HuH-7.5 (cell line): ENCODE measurements at places on chromosomes 12 and 14.

DNA sequence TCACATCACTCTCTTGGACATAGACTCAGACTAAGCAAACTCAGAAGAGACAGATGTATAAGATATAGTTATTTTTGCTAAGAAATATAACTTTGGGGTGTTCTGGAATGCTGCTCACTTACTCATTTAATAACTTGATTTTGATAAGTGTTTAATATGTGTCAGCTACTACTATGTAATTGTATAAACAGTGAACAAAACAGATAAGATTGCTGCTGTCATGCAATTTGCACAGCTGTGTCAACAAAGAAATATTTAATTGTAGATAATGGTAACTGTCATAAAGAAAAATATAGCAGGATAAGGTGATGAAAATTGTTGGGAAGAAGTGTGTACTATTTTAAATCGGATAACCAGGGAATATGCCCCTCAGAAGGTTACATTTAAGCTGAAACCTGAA, 84.1 kb upstream of the ZDHHC17 start:
- DNase-seq: no peak

GRCh38 chr12:77001276-77001675, 64.1 kb downstream of the E2F7 start:
- DNase-seq: no peak

DNA sequence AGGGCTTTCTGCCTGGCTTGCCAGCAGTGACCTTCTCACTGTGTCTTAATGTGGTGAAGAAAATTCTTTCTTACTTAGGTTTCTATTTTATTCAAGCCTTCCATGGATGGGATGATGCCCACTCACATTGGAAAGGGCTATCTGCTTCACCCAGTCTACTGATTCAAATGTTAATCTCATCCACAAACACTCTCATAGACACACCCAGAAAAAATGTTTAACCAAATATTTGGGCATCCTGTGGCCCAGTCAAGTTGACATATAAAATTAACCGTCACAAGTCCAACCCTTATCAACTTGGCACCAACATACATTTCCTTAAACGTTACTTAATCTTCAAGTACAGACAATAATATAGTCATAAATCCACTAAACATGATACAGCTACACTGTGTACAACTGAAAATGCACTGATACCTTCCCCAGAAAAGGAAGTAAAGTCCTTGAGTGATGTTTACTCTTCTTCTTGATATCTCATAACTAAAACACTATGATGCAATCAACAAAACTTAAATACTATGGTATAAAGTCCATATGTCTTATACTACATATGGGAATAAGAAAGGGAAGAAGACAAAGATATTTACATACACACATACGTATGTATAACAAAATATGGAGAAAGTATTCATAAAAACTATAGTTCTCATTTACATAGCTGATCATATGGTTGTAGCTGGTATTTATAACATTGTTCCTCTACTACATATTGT, 394.7 kb upstream of the NOVA1 start:
- no peak for DNase-seq

GRCh38 chr14:74641601-74642391, 29.8 kb upstream of the LTBP2 start:
- DNase-seq: no peak

DNA sequence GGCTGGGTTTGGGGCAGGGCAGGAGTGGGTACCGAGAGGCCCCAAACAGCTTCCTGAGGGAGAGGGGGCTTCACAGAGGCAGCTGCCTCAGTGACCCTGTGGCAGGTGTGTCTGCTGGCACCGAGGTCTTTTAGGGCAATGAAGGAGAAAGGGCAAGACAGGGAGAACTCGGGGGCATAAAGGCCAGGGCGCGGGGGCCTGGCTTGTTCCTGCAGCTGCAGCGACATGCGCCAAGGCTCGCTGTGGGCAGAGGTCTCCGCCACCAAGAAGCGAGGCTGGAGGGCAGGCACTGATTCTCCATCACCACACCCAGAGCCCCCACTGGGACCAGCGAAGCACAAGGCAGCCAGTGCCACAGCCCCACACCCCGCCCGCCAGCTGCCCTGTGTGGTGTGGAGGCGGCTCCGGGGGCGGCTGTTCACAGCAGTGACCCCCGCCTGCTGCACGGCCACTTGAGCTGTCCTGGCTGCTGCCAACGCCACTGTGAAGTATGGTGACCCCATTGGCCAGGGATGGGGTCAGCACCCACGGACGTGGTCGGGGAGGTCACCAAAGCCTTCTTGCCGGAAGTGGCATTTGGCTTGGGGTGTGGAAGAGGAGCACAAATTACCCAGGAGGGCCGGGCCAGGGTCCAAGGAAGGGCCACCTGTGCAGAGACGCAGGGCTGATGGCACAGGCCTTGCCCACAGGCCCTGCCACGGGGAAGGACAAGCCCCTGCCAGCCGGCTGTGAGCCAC, 16.4 kb downstream of the BAG5 start:
- DNase-seq: no peak

DNA sequence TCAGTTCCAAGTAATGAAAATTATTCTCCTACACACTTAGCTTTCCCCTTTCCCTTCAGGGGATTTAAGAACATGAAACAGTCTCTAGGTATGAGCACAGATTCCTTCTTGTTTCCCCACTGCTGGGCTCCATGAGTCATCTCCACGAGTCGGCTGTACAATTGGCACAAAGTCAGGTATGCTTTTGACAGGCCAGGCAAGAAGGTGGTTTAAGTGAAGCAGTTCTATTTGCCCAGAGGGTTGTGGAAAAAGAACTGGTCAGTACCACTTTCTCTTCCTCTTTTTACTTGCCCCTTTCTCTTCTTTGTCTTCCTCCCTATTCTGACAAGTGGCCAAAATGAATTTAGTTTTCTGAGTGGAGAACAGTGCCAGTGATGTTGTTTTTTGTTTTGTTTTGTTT, 16.3 kb downstream of the DYNC1H1 start:
- DNase-seq: no peak

DNA sequence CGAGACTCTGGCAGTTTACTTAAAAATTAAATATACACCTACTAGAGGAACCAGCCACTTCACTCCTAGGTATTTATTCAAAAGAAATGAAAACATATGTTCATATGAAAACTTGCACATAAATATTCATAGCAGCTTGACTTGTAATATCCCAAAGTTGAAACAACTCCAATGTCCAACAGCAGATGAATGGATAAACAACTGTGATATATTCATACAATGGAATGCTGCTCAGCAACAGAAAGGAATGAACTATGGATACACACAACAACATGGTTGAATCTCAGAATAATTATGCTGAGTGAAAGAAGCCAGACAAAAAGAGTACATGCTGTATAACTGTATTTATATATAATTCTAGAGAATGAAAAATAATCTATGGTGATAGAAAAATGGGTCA, 53.4 kb upstream of the DACT1 start:
- no peak for DNase-seq

DNA sequence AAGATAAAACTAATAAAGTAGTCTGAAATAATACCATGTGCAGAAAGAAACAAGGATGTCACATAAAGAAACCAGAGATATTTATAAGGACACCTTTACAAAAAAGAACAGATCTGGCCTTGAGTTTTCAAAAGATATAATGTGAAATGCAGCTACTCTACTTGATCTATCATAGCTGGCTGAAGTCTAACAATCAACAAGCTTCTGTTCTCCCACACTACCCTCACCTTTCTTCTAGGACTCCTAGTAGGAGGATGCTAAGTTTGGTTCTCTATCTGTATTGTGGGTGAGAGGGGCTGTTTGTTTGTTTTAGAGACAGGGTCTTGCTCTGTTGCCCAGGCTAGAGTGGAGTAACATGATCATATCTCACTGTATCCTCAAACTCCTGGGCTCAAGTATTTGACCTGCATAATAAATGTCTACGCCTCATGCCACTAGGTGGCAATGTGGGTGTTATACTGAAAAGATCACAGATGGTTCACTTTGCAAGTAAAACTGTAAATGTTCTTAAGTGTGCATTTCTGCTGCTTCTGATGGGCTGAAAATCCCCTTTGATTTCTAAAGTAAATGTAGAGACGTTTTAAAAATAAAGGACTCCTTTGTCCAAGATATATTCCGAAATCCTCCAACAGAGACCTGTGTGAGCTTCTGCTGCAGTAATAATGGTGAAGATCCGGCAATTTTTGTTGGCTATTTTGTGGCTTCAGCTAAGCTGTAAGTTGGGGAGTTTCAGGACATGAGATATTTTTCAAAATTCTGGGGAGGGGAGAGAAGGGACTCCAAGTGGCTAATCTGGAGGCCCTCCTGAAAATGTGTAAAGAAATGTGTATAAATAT, 269.3 kb downstream of the DAD1 start:
- DNase-seq: no peak

DNA sequence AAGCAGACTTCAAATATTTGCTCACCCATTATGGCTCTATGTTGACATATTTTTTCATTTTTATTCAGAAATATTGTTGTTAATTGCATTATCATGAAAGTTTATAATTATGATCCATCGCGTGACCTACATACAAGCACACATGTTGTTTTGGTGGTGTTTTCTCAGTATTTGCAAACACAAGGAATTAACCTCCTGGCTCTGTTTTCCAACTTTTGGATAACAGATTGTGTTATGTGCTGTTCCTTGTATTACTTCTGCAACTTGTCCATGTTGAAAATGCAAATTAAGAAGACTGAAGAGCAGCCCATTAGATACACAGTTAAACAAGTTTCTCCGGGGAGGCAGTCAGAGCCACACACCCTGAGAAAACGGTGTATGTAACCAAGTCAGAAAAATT, 201.2 kb downstream of the SEC23A start:
- DNase-seq: no peak

DNA sequence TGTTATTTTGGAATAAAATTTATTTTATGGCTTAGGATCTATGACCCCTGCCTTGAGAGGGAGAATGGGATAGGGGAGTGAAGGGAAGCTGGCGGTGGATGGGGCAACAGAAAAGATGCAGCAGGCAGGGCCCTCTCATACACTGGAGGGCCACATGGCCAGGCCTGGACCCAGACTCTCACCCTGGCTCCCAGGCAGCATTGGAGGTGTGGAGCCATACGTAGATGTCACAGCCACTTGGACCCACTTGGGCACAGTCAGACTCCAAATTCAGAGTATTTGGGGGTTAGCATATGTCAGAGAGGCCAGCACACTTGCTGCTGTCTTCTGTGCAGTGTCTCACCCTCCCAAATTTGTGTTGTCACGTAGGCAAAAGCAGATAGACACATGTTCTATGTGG, 6.5 kb downstream of the NAB2 start:
- DNase-seq: no peak

DNA sequence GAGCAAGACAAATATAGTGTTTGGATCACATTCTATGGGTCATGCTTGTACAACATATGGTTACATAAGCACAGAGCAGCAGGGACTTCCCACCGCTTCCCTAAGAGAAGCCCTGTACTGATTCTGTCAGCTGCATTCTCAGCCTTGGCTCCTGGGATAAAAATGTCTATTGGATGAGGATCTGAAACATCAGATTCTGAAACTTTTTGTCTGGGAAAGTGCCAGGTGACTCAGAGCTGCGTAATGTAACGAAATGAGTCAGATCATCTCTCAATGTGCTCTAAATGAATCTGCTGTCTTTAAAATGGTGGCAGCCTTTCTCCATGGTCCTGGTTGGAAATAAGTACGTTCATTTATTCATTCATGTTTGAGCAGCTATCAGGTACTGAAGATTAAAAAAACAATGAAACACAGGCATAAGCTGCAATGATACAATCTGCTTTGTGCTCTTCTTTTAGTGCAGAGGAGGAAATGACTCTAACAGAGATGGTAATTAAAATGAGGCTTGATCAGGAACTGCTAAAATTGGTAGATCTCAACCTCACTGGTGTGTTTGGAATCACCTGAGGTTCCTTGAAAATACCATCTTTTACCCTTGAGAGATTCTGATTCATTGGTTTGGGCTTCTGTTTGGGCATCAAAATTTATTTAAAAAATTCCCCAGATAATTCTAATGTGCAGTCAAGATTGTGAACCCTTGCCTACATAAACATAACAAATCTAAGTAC, 99.1 kb upstream of the NAP1L1 start:
- DNase-seq: no peak
